ENCODE measurements at places on chromosomes 1 and 21.

- no peak for DNase-seq
These were observed 125.3 kb upstream of the ETS2 start for GRCh38 chr21:38680401-38680800.

- DNase-seq: no peak
These were observed 58.0 kb downstream of the HIVEP3 start for GRCh38 chr1:41860771-41861170.

- peak; percentile 24 for DNase-seq
These were observed 150.0 kb downstream of the TPR start for GRCh38 chr1:186225096-186225495.

DNA sequence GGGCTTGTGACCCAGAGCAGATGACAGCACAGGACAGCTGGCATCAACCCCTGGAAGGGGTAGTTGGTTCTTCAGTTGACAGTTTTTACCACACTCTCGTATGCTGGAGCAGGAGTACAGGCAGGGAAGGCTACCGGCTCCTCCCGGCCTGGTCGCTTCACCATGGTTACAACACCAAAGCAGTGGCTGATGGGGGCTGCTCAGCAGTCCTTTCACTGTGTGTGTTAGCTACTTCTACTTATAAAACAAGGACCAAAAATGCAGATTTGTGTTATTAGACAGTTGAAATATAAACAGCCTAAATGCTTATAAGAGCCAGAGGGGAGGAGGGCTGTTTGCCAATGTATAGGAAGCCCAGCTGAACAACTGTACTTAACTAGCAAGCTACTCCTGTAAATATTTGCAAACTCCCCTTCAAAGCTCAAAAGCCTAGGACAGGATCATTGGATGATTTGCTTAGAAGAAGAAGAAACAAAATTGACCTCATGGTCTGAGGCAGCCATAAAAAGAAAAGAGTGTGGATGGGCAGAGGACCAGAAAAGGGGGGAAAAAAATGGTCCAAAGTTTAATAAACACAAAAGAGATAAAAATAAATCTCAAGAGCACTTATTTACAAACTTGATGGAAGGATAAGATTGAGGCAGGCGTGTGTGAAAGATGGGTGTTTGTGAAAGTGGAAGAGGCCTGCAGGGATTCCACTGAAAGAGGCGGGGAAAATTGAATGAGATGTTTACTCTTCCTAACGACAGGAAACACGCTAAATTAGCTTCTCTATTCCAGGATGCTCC is 57.1 kb downstream of the TGFB2 start:
- no peak for DNase-seq

- no peak for DNase-seq
These were observed 4.7 kb upstream of the PFKL start for GRCh38 chr21:44295163-44295573.

- DNase-seq: no peak
These were observed 6.2 kb upstream of the TMEM200B start for GRCh38 chr1:29129916-29130315.

DNA sequence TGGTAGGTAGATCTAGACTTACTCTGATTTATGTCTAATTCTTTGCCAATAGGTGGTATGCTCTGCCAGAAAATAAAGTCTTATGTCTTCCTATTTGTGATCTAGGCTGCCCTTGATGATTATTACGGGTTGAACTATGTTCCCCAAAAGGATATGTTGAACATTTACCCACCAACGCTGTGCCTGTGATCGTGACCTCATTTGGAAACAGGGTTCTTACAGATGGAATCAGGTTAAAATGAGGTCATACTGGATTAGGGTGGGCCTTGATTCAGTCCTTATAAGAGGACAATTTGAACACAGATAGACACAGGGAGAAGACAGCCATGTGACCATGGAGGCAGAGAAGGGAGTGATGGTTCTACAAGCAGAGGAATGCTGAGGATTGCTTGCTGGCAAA is 95.1 kb upstream of the BCAR3 start:
- no peak for DNase-seq

- DNase-seq: no peak
These were observed 128.2 kb downstream of the PPIAL4G start for GRCh38 chr1:148354913-148355308.

GRCh38 chr1:66273656-66274055 is 260.3 kb upstream of the SGIP1 start:
- DNase-seq: no peak

DNA sequence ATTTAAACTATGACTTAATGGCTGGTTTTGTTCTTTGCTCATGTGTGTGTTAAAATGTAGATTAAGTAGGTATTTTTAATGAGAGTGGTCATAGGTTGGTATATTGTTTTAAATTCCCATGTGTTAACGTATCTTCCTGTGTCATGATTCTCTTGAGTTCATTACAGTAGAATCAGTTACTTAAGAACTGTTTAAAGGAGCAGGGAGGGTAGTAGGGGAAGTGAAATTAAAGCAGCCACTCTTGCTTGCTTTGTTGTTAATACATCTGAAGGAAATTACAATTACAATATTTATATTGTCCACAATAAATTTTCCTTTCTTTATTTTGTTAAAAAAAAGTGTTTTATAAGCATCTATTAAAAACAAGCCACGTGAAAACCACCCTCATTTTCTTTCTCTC is 119.2 kb upstream of the KIAA1614 start:
- peak; percentile 10 for DNase-seq

DNA sequence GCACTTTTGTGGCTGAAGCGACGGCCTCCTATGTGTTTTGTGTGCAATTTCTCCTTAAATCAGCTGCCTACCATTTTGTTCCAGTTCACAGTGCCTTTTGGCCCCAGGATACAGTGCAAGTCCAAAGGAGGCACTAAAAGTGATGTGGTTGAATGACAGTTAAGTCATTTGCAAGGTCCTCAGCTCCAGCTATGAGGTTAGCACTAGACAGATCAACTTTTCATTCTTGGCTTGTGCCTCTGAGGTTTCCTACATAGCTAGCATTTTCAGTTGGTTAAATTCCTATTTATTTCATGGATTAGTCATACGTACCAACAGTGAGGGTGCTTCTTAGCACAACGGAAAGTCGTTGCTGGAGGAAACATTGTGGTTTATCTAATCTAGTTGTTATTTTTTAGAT is 59.3 kb upstream of the NTPCR start:
- peak; percentile 61 for DNase-seq

DNA sequence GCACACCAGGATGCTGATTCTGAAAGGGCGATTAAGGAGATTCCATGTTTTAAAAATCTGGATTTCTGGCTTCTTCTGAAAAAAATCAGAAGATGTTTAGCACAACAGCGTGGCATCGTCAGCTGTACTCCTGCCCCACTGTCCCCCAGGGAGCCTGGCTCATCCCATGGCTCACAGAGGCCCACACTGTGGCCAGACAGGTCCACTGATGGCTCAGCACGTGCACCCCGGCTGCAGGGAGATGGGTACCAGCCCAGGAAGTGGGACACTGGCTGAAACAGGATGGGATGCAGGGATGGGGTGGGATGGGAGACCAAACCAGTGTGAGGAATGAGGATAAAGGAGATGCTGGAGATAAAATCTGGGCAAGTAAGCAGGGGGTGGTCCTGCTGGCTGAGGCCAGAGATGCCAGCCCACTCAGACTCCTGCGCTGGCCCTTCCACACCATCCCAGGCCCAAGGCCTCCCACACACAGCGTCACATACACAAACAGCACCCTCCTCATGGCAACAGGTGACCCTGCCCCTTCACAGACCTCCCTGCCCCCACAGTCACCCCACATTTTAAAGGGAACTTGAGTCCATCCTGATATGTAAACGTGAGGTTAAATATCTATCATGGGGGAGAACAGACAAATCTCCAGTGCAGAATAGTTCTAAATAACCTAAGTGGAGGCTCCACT is 23.9 kb upstream of the SAMD11 start:
- DNase-seq: no peak

- DNase-seq: no peak
These were observed 1.5 kb upstream of the PROX1 start for GRCh38 chr1:213986020-213986924.

GRCh38 chr1:9080705-9081291 is 11.4 kb upstream of the SLC2A5 start:
- DNase-seq: no peak

DNA sequence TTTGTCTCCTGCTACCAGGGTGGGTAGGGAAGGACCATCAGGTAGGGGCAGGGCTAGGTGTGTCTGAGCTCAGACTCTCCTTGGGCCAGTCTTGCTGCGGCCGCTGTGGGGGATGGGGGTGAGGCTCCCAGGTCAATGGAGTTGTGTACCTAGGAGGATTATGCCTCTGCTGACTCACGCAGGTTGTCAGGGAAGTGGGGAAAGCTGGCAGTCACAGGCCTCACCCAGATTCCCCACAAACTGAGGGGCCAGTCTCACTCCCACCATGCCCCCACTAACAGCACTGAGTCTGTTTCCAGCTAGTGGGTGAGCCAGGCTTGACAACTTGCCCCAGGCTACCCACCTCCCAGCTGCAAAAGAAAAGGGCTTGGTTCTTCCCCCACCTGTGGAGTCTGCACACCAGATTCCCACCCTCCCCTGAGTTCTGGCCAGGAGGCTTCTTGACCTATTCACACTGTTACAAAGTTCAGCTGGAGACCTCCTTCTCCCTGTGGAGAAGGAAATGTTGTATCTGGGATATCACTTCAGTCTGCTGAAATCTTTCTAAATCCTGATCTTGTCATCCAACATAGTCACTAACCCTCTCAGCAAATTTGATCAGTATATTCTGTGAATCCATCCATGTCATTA is 69.2 kb upstream of the GJA8 start:
- no peak for DNase-seq

DNA sequence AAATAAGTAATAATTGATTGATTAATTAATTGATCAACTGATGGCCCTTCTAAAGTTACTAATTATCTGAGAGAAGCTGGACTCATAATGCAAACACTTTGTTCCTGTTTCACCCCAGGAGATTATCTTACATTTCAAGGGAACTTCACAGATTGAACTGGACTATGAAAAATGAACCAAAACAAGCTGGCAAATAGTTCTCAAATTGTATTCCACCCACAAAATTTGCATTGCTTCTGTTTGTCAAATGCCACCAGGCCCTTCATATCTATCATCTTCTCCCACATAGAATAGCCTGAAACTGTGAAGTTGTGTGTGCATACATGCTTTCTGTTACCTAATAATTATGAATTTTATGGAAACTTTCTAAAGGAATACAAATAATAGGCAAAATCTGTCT is 104.0 kb downstream of the ZNF281 start:
- DNase-seq: no peak

Data from AML-193 (cell line).